NCI-H1417 treated with DMSO at 0.1 percent for 48 hours (cell line): ENCODE measurements at places on chromosomes 6 and 20.

DNA sequence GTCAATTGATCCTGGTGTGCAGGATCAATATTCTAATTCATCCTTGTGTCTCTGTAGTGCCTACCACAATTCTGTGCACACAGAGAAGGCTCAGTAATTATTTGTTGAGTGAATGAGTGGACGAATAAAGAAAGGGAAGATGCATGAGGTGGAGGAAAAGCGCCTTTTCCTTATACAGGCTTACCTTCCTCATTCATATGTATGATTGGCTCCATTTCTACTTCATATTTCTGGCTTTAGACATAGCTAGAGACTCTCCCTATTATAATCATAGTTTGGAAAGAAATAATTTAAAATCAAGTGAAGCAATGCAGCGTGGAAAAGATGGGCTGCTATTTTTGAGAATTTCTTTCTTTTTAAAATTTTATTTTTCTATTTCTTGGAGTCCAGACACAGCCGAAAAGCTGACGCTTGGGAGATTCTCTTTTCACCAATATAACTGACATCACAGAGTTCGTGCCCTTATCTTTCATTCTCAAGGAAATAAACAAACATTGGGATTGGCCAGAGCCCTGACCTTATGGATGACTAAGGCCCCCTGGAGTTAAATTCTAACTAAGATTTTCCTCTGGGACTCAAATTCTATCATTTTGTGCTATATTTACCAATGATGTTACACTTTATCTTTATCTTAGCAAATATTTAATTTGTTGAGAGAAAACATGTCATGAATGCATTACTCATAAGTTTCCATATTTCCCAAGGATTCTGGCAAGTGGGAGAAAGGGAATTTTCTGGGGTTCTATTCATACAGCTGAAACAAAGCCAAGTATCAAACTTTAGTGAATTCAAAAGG is 48.1 kb downstream of the PRL start:
- no peak for DNase-seq

DNA sequence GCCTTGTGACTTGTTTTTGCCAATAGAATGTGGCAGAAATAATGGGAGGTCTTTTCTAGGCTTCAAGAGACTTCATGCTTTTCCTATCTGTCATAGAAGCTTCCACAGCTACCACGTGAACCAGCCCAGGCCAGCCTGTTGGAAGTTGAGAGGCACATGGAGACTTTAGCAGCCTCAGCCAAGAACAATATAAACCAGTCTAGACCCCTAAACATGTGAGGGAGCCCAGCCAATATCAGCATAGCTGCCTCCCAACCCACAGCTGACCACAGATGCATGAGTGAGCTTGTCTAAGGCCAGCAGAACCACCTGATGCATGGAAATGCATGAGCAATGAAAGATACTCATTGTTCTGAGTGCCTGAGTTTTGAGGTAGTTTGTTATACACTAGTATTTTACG is 540.7 kb upstream of the BTBD3 start:
- no peak for DNase-seq

DNA sequence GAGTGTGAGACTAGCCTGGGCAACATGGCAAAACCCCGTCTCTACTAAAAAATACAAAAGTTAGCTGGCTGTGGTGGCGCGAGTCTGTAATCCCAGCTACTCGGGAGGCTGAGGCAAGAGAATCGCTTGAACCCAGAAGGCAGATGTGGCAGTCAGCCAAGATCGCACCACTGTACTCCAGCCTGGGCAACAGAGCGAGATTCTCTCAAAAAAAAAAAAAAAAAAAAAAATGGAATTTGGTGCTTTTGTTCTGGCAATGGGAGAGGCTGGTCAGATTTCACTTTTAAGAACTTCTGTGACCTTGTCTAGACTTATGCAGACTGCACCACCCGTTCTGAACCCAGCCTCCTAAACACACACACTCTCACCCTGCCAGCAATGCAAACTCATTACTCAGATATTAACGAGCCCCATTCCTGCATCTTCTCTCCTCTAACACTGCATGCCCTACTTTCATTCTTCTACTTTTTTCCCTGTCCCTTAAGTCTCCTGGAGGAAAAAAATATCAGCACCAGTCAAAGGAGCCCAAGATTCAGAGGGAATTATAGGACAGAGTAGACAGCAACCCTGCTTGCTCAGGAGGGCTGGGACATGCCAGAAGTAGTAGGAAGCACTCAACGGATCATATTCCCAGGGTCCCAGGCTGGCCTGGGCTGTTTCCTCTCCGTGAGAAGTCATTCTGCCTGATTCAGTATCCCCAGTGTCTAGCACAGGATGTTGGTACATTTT is 4.4 kb downstream of the MOCS1 start:
- no peak for DNase-seq

- no peak for DNase-seq
Measured at GRCh38 chr20:25116739-25117458, 35.0 kb upstream of the VSX1 start.

DNA sequence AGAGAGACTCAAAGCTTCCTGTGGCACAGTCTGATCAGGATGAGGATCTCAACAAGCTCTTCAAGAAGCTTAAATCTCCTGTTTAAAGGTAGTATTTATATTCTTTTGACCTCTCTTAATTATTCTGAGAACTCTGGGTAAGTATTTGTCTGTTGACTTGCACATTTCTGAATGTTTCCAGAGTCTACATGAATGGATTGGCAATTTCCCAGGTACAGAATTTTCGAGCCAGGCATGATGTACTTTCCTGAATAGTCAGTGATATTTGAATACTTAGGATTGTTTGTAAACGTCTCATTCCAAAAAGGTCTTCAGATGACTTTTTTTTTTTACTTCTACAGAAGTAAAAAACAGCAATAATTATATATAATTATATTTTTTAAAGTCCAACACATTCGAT is 293.4 kb downstream of the TBC1D32 start:
- DNase-seq = no peak

- no peak for DNase-seq
Measured at GRCh38 chr20:63955827-63956663, at the start of gene UCKL1. TSS of gene UCKL1 (minus strand) at chr20:63956416. CDS start at chr20:63956372, 44 bp downstream.

DNA sequence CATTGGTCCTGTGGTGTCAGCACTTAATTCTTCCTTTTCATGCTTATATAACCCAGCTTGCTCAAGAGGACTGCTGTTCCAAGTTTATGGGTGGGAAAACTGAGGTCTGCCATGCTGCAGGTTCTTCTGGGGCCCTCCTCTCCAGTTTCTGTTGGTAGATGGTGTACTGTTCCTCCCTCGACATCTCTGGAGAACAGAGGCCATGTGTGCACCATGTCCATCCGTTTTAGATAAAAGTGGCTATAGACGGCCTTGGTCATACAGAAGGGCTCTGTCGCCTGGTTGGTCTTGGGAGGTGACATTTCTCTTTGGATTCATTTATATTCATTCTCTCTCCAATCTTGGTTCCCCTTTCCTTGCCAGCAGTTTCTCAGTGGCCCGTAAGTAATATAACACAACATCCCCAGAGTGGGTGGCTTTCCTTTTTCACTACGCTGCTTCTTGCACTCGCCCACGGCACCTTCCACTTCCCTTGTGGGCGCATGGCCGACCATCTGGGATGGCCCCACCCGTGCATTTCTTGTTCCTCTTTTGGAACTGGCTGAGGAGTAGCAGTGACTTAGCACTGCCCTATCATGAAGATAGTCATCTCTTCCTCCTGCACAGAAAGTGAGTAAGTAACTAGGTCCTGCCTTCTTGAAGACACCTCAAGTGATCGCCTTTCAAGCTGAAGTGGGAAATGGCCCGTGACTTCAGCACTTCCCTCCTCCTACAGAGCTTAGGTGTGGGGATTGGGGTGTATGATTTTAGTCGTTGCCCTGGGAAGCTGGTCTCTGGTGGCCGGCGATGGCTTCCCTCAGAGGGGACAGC is 94.2 kb downstream of the RREB1 start:
- DNase-seq = no peak

DNA sequence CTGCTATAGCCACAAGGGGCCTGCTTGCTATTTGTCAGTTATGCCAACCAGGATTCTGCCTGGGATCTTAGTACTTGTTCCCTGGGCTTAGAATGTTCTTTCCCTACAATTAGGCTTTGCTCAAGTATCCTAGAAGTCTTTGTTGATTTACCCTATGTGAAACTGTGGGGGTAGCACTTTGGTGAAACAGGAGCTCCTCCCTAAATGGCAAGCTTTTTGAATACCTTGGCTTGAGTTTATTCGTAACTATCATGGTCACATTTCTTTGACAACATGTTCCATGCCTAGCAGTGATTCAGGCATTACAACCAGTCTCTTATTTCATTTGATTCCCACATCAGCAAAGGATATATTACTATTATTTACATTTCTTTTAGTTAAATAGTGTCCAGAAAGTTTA is 21.2 kb downstream of the AFDN start:
- DNase-seq = no peak

- no peak for DNase-seq
Measured at GRCh38 chr6:15793288-15793687, 130.5 kb upstream of the DTNBP1 start.

- DNase-seq = no peak
Measured at GRCh38 chr20:31560746-31561598, 44.1 kb upstream of the ID1 start.

GRCh38 chr6:100721256-100721655 is 159.9 kb downstream of the ASCC3 start:
- DNase-seq = no peak

DNA sequence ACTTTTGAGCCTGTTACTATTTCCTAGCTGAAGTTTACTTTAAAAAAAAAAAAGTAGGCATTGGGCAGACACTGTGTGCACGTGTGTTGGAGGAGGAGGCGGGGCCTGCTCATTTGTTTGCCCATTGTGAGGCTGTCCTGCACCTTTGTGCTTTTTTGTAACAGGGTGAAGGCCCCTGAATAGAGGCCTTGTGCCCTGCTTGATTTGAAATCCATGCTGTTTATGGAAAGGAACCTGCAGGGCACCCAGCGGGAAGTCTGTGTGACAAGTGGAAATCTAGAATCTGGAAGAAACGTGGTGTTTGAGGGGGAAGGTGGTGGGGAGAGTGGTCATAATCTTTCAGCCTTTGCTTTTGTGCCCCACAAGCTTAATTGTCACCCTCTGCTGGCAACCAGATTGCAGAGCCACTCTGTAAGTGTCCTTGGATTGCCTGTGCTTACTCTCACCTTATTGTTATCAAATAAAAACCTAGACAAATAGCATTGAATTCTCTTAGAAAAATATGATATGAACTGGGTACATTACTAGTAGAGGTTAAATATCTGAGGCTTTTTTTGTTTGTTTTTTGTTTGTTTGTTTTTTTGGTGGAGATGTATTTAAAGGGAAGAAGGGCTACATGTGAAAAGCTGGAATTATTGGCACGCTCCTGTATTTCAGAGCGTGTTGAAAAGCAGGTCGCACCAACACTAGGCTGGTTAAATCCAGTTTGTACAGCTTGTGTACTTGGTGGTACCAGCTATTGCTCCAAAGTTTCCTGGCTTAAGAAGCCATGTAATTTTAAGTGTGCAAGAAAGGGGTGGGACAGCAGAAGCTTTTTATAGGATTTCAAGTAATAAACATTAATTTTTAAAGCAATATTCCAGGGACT is 156.3 kb downstream of the ARID1B start:
- DNase-seq = peak; percentile 94

DNA sequence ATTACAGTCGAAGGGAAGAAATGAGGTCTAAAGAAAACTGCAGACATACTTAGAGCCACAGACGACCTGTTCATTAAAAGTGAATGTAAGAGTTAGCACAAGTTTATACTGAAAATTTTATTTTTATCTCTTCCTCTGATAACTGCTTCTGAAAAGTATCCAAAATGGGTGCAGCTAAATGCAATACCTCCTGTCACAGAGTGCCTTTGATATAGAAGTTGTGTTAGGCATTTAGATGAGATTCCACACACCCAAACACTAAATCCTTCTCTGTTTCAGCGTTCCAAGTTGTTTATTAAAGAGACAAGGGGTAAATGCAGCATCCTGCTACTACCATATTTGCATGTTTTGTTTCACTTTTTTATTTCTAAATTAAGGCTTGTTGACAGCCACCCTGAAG is 214.7 kb upstream of the TSHZ2 start:
- no peak for DNase-seq

GRCh38 chr6:95804847-95805541 is 210.8 kb upstream of the FUT9 start:
- DNase-seq = no peak

DNA sequence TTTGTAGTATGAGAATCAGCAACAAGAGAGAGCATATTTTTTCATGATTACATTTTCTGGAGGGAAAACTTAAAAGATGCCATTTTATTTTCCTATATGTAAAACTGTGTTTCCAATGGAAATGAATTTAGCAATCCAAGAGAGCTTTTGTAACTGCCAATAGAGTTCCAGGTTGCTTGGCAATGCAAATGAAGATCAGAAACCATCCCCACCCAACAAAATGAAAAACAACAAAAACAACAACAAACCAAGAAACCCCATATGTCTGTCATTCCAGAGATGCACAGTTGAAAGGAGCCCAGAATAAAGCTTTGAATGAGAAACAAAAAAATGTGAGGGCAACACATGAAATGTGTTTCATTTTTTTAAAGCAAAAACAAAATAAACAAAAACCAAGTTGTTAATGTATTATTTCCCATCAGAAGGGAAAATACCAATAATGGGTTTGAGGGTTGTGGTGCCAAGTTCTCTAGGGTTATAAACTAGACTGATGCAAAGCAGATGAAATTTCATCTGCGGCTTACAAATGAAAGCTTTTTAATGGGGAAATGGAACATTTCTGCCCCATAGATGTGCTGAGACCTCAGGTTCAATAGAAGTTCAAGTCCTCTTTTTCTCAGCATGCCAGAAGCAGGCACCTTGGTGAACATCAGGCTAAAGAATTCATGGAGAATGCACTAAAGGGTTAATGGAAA is 121.5 kb upstream of the MCHR2 start:
- no peak for DNase-seq

DNA sequence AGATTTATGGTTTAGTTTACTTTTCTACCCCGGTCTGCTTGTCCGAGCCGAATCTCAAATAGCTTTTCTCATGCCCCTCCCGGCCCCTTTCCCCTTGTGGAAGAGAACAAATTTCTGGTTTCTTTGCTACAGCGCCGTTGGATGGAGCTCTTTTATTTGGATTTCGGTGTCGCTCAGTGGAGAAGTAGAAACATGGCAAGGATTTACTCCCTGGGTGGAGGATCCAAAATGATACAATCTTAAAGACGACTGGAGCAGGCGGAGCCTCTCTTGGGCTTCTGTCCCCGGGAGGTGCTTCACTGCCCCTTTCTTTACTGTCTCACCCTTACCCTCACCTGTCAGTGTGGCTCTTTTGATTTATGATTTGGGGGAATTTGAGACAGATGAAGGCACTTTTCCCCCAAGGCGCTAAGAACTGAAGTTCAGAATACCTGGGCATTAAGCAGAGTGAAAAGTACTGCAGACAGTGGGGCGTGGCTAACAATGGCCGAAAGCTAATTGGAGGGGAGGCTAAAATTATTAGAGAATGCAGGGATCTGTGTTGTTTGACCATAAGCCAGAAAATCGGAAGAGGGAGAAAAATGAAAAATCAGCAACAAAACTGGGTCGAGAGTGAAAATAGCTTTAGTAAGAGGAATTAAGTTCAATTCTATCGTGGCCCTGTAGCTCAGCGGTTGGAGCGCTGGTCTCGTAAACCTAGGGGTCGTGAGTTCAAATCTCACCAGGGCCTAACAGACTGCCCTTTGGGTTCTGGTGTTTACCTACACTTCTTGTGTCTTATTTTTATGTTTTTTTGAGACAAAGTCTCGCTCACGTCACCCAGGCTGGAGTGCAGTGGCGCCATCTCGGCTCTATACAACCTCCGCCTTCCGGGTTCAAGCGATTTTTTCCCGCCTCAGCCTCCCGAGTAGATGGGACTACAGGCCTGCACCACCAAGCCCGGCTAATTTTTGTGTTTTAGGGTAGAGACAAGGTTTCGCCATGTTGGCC is 145.1 kb upstream of the ZNF184 start:
- DNase-seq = no peak
